ENCODE measurements at places on chromosomes 16 and 17.
A peak's percentile ranks its signal among the peaks of the same experiment; 100 is the strongest.

DNA sequence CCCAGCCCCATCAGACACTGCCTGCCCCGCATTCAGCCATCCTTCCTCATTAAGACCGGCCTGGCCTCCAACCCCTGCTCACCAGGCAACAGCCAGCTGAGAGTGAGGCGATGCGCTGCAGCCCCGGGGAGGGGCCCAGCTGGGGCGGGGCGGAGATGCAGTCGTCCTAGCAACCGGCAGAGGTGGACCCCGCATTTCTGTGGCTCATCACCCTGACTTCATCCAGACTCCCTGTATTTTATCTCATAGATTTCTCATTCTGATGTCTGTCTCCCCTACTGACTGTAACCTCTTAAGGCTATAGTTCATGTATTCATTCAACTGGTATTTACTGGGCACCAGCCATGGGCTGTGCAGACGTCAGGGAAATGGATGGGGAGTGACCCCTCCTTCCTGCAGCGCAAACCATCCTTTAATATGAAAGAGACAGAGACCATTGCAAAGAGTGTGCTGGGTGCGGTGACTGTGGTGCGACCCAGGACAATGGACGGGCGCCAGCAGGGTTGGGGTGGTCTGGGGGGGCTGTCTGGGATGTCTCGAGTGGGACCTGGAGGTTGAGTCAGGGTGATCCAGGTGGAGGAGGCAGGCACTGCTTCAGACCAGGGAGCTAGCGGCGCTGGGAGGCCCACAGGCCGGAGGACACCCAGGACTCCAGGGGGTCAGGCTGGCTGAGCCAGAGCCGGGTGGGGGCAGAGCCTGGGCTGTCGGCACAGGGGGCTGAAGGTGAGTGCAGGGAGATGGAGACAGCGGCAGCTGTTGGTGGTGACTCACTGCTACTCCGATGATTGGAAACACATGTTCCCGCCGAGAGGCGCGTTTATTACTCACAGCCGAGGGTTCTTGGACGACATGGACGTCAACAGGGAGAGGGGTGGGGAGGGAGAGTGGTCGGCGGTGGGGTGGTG is 10.5 kb upstream of the TIMP2 start:
- DNase-seq: peak; percentile 77

- DNase-seq: no peak
Observed at GRCh38 chr17:68238164-68238870, 9.5 kb upstream of the AMZ2 start.

GRCh38 chr17:40547785-40548478 is 17.3 kb downstream of the CCR7 start:
- no peak for DNase-seq

- DNase-seq: no peak
Observed at GRCh38 chr16:65576631-65577030, 454.8 kb upstream of the CDH11 start.

DNA sequence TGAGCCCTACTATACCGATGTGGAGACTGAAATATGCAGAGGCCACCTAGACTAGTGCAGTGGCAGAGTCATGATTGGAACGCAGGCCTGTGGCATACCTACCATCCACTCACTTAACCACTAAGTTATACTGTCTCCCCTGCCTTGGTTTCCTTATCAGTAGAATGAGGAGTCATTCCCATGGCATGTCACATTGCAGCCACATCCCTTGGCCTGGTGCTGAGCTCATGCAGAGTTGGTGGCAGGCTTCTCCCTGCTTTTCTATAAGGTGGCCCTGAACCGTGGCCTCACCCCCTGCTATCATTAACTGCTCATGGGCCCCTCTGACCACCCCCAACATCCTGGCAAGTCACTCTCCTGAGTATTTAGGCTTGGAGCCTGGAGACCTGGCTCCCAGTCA is 212.5 kb downstream of the KATNIP start:
- DNase-seq: no peak

GRCh38 chr17:48134912-48135480 is 27.4 kb downstream of the SNX11 start:
- no peak for DNase-seq

- DNase-seq: no peak
Observed at GRCh38 chr16:1071561-1072225, 854 bp upstream of the SSTR5 start.

DNA sequence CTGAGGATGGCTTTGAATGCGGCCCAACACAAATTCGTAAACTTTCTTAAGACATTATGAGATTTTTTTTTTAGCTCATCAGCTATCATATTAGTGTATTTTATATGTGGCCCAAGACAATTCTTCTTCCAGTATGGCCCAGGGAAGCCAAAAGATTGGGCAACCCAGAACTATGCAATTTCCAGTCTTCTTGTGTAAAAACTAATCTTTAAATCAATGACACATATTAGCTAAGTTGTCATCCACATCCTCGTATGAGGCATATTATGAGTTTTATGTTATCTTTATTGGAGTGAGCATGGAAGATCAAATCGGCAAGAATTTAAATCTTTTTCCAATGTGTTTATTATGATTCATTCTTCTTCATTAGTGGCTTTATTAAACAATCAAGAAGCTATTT is 198.6 kb upstream of the HSBP1 start:
- DNase-seq: no peak

GRCh38 chr16:52741351-52741750 is 194.4 kb upstream of the TOX3 start:
- DNase-seq: no peak

GRCh38 chr17:21512307-21513011 is 136.3 kb downstream of the KCNJ12 start:
- DNase-seq: no peak

- DNase-seq: peak; percentile 17
Observed at GRCh38 chr17:12122075-12122474, 101.4 kb downstream of the MAP2K4 start.

DNA sequence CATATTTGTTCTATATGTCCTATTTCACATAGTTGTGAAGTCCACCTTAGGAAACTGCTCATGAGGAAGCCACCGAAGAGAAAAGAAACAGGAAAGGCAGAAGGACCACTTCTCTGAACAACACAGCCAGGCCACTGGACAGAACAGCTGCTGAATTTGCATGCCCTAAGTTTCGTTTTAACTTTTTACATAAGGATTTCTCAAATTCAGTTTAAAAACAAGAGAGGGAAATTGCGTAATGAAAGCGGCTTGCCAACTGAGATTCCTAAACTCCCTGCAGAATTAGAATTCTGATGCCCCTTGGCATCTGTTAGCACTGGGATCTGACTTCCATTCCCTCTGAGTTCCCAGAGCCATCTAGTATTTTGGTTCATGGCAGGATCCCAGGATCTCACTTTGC is 5.0 kb upstream of the CCL8 start:
- no peak for DNase-seq

DNA sequence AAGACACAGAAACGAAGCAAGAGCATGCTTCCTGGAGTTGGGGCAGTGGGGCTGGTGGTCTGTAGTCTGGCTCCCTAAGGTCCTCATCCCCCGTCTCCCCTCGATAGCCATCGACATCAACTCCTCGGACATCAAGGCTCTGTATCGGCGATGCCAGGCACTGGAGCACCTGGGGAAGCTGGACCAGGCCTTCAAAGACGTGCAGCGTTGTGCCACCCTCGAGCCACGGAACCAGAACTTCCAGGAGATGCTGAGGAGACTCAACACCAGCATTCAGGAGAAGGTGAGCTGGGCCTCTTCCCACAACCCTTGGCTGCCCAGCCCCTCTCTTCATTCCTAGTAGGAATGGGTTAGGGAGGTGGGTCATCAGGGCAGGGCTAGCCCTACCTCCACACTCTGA is 2.3 kb downstream of the UNC45B start:
- no peak for DNase-seq

- DNase-seq: no peak
Observed at GRCh38 chr17:52982331-52982730, 823.8 kb upstream of the CA10 start.

DNA sequence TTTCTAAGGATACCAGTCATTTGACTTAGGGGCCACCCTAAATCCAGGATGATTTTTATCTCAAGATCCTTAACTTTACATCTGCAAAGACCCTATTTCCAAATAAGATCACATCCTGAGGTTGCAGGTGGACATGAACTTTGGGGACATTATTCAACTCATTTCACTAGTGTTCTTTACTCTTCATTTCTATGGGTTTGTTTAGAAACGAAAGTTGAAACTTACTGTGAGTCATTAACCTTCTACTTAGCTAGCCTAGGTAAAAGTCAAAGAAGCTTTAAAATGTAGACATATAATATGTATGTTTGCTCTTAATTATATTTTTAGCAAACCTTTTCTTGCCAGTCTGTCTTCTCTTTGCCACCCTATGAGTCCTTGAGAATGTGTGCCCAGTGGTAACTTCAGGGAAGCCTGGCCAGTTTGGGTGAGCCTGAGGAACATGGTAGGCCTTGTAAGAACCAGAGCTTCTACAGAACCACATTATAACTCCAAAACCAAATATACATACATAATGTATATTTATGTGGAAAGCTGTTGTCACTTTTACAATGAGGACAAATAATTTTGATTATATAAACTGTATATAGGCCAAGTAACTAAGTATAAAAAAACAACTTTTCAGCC is 38.4 kb downstream of the BPTF start:
- DNase-seq: no peak

GRCh38 chr16:90023078-90023447 is 3.8 kb upstream of the DBNDD1 start:
- no peak for DNase-seq

GRCh38 chr16:88554711-88555264 is 15.4 kb upstream of the ZC3H18 start:
- no peak for DNase-seq

- DNase-seq: no peak
Observed at GRCh38 chr17:31841850-31842194, 17.2 kb downstream of the COPRS start.

DNA sequence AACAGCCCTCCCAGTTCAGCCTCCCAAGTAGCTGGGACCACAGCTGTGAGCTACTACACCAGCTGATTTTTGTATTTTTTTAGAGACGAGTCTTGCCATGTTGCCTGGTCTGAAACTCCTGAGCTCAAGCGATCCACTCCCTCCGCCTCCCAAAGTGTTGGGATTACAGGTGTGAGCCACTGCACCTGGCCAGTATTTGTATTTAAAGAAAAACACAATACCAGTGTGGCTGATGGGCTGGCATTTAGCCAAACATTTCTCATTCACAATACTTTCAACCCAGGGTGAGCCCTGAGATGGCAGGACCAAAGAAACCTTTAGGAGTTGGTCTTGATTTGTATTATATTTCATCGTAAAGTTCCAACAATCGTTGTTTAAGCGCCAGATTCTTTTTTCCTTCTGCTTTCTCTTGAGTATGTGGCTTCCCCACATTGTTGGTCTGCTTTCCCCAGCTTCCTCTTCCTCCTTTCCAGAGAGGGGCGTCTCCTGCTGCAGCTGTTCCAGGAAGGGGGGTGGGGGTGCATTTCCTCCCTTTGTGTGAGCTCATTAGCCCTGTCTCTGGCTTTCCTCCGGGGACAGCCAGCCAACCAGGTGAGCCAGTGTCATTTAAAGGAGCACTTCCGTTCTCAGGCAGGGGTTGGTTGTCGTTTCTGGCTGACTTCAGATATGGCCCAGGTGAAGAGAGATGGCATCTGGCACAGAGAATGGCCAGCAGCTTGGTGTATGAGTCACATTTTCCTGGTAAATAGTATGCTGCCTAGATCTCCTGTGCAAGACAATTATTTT is 79.9 kb downstream of the GPRC5B start:
- DNase-seq: peak; percentile 40

- DNase-seq: no peak
Observed at GRCh38 chr17:21523497-21524210, 147.5 kb downstream of the KCNJ12 start.

DNA sequence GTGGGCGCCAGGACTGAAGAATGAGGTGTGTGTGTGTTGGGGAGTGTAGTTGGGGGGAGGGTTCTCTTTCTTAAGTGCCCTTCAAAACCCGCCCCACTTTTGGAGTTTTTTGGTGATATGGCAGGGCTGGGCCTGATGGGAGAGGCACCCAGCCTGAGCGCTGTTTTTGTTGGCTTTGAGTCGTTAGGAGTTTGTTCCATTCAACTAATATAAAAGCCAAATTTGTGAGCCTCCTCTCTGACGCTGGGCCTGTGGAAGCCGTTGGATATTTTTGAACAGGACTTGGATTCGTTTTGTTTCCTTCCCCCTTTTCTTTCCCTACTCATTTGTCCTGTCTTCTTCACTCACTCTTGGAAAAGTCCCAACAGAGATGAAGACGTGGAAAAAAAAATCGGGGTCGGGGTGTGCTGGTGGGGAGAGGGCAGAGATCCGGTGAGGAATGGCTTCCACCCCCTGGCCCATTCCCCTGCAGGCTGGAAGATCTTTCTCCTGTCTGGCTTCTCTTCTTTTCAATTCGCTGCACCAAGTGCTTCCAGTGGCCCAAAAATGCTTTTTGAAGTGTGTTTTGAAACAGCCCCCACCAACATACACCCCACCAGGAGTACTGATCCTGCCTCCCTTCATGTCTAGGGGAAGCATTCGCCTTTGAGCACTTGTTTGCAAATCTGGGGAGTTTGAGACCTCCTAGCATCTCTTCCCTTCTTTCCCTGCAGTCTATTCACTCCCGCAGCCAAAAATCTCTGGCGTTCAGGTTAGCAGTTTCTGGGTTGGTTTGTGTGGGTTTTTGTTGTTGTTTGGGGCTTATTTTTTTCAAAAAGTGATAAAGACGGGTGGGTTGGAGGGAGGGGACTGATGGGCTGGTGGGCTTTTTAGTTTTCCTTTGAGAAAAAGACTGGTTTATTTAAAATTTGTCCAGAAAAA is 2.6 kb downstream of the FZD2 start:
- DNase-seq: no peak

DNA sequence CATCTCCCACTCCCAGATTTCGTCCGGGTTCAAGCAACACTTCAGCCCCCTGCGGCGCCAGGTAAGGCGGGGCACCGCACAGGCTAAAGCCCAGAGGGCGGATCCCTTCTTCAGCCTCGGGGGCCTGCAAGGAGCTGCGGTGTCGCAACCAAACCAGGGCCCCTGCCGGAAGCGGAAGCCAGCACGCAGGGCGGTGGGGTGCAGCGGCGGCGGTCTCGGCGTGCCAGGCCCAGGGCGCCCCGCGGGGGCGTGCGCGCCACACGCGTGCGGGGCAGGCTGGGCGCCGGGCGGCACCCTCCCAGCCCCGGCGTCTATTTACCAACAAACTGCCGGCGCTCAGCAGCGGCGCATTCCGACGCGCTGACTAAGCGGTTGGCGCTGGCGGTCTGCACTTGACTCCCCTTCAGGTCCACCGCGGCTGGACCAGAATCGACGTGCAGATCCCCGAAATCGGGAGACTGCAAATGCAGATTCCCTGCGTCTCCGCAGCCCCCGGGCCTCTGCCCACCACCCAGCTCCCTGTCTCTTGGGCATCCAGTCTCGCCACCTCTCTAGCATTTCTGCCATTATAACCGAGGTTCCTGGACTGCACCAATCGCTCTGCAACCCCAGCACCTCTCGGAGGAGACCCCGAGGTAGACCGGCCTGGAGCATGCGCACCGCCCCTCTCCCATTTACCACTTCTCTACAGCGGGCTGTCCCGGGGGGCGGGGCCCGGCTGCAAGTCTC is 421 bp upstream of the DLX4 start:
- DNase-seq: peak; percentile 31

DNA sequence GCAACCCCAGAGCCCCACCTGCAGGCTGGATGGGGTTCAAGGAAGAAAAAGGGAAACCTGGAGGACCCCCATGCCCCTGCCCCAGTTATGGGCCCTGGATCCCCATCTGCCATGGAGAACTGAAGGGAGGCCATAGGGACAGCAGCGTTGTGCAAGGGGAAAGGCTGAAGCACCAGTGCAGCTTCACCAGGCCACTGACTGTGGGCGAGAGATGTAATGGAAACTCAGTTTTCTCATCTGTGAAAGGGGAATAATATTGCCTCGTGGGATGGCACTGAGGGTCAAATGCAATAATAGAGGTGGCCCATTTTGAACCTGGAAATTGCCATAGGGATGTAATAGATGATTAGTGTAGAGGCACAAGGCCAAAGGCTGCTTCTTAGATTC is 9.9 kb upstream of the TSPOAP1 start:
- DNase-seq: no peak

Measured in skin of body (tissue), 3 donors.